Psoas muscle (tissue), 8 donors: ENCODE measurements at places on chromosomes 13 and 19. TPM values are rescaled to one million over a fixed set of nuclear protein-coding genes. Genes with fewer than 3 reads are reported as not detected.

DNA sequence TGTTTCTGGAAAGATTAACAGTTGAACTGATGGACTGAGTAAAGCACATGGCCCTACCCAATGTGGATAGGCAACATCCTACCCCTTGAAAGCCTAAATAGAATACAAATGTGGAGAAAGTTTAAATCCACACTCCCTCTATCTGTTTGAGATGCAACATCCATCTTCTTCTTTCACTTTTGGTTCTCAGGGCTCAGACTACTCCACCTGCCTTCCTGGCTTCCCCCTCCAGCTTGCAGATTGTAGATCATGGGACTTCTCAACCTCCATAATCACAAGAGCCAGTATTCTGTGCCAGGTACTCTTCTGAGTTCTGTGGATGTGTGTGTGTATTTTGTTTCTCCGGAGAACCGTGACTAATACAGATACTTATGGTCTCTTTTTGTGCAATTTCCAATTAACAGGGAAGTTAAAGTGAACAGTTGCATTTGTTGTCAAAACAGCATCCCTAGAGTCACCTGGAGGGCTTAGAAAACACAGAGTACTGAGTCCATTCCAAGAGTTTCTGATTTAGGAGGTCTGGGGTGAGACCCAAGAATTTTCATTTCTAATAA, 590.3 kb upstream of the MIR17HG start:
- no peak for DNase-seq
- H3K4me3 ChIP-seq, result no peak overlapping the region
- no peaks in the 10 kb centered on the region for H3K36me3 ChIP-seq
- H3K27me3 ChIP-seq, result no peaks in the 10 kb centered on the region
- H3K4me1 ChIP-seq, result no peaks in the 10 kb centered on the region
- H3K27ac ChIP-seq, result no peak overlapping the region

DNA sequence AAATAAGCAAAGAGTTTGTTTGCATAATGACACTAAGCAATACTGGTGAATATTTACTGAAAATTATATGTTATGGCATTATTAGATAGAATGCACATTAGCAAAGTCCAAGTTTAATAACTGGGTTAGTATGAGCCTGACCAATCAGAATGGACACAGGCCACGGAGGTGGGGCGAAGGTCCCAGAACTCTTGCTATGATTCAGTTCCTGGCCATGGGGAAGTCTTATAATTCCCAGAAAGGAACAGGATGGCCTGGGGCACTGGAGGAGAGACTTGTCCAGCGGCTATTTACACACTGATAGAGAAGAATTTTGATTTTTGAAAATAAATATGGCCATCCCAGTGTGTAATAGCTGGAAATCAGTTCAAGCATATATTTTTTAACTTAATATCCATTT, 372.0 kb downstream of the EFNB2 start:
- H3K4me3 ChIP-seq, result no peak overlapping the region
- no peaks in the 10 kb centered on the region for H3K27me3 ChIP-seq
- no peak for DNase-seq
- no peaks in the 10 kb centered on the region for H3K4me1 ChIP-seq
- no peak overlapping the region for H3K27ac ChIP-seq
- H3K36me3 ChIP-seq, result no peaks in the 10 kb centered on the region

DNA sequence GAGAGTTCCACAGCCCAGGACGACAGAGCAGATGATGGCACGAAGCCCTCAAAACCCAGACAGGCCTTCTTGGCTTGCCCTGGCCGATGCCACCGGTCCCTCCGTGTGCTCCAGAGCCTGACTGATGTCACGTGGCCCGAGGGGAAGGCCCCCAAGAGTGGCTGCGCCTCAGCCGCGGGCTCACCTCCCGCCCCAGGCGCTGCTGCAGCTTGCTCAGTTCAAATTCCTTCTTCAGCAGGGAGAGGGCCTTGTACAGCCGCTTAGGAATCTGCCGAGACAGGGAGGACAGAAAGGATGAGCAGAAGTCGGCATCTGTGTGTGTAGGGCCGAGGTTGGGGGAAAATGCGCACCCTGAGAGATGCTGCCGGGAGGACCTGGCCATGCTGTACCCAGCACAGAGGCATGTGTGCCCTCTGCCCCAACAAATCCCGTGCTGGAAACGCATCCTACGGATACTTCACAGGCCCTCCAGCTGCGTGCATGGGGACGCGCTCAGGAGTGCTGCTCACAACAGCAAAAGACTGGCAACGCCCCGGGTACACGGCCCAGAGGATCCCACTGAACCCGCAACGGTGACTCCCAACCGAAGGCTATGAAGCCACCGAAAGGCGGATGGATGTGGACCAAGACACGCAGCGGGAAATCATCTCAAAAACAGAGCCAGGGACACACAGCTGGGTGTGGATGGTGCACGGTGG, 12.9 kb downstream of the LONP1 start:
- no peak overlapping the region for H3K4me3 ChIP-seq
- H3K36me3 ChIP-seq, result peaks cover 94% of the 10 kb centered on the region
- H3K27ac ChIP-seq, result no peak overlapping the region
- H3K27me3 ChIP-seq, result no peaks in the 10 kb centered on the region
- H3K4me1 ChIP-seq, result no peaks in the 10 kb centered on the region

DNA sequence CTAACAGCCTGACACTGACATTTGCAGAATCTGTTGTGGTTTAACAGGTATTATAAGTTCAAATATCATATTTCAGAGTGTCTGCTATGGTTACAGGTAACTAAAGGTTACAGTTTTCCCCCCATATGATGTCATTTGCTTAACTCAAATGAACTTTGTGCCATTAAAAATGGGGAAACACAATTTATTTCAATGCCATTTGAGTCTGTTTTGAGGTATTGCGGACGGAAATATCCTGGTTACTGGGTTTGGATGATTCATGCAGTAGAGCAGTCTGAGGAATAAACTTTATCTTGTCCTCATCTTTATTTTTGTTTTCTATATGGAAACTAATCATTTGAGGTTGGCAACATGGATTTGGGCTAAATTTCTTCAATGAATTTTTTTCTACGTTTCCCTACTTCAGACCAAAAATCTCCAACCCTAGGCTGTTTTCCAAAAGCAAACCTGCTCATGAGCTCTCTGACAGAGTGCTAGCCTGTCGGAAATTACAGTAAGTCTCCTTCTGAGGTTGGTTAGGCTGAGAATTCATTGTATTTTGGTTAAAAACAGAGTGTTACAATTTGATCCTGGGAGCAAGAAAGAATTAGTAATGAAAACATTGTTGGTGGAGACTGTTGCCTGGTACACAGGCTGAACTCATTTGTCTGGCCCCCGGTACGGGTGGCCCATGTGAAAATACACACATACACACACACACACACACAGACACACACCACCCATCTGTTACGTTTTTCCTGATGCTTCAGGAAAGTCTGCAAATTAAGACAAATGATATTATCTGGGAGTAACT, 66.1 kb downstream of the AKAP11 start:
- no peak overlapping the region for H3K4me3 ChIP-seq
- H3K27ac ChIP-seq, result no peak overlapping the region
- H3K36me3 ChIP-seq, result no peaks in the 10 kb centered on the region
- DNase-seq, result no peak

- H3K4me1 ChIP-seq, result no peaks in the 10 kb centered on the region
- no peaks in the 10 kb centered on the region for H3K27me3 ChIP-seq
- no peak overlapping the region for H3K27ac ChIP-seq
- DNase-seq, result no peak
- no peak overlapping the region for H3K4me3 ChIP-seq
Measured at GRCh38 chr19:54073829-54074228, 7.3 kb downstream of the TARM1 start.

DNA sequence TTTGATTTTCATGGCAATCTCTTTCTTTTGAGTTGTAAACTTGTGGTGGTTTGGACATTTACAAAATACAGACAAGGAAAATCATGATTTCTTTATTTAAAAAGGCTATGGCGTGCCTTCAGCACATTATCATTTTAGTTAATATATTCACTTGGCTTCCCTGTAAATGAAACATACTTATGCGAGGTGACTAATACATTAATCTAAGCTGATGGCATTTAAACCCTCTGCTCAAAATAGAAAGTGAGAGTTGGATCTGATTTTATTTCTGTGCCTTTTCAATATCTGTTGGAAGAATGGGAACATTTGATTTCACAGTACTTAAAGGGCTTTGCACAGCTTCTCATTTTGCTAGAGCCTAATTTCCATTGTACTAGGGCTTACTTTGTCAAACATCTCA, 289.8 kb downstream of the MTUS2 start:
- H3K36me3 ChIP-seq, result no peaks in the 10 kb centered on the region
- H3K4me3 ChIP-seq, result no peak overlapping the region

- no peaks in the 10 kb centered on the region for H3K27me3 ChIP-seq
- no peaks in the 10 kb centered on the region for H3K4me1 ChIP-seq
- H3K27ac ChIP-seq, result no peak overlapping the region
- H3K4me3 ChIP-seq, result no peak overlapping the region
Measured at GRCh38 chr13:49419276-49419675, 24.6 kb downstream of the CAB39L start.

DNA sequence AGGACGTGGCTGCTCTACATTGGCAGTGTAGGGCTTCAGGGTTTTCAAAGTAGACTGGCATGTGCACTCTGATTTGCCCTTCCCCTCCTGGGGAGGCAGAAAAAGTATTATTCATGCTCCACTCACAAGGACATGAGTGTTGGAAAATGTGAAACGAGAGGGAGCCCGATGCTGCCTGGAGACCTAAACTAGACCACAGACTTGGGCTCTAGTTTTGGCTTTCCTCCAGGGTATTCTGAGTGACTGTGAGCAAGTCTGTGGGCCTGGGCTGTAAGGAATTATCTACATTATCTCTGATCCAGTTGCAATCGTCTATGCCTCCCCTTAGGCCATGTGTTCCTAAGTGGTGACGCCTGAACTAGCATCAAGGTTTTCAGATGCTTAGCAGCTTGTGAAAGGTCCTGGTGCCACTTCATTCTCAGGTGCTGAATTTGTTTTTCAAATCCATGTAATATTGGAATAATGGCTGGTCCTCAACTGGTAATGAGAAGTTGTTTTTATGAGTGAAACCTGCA, 55.0 kb downstream of the MRPL57 start:
- H3K4me1 ChIP-seq, result no peaks in the 10 kb centered on the region
- H3K27ac ChIP-seq, result no peak overlapping the region
- no peaks in the 10 kb centered on the region for H3K27me3 ChIP-seq
- H3K4me3 ChIP-seq, result no peak overlapping the region
- DNase-seq, result no peak

GRCh38 chr13:66665991-66666390, 564.1 kb downstream of the PCDH9 start:
- no peaks in the 10 kb centered on the region for H3K4me1 ChIP-seq
- H3K27me3 ChIP-seq, result no peaks in the 10 kb centered on the region
- no peaks in the 10 kb centered on the region for H3K36me3 ChIP-seq
- no peak overlapping the region for H3K4me3 ChIP-seq
- no peak overlapping the region for H3K27ac ChIP-seq

- H3K4me1 ChIP-seq, result no peaks in the 10 kb centered on the region
- H3K4me3 ChIP-seq, result no peak overlapping the region
- no peak for DNase-seq
- H3K36me3 ChIP-seq, result no peaks in the 10 kb centered on the region
Measured at GRCh38 chr13:22201375-22201925, 530.6 kb downstream of the FGF9 start.

DNA sequence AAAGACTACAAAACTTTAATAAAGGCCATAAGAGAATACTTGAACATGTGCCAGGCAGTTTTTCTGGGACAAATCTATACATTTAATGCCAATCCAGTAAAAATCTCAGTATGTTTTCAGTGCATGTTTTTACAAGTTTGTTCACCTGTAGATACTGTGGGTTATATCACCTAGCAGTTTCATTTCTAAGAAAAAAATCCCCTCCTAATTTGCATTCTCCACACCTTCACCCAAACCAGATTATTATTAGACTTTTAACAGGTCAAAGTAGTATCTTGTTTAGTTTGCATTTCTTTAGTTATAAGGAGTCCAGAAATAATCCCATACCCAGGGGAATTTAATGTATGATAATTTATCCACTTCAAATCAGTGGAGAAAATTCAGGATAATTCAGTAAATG, 17.0 kb upstream of the LPAR6 start:
- peaks cover 35% of the 10 kb centered on the region for H3K4me1 ChIP-seq
- H3K27me3 ChIP-seq, result no peaks in the 10 kb centered on the region
- no peak for DNase-seq
- no peaks in the 10 kb centered on the region for H3K36me3 ChIP-seq
- no peak overlapping the region for H3K27ac ChIP-seq

DNA sequence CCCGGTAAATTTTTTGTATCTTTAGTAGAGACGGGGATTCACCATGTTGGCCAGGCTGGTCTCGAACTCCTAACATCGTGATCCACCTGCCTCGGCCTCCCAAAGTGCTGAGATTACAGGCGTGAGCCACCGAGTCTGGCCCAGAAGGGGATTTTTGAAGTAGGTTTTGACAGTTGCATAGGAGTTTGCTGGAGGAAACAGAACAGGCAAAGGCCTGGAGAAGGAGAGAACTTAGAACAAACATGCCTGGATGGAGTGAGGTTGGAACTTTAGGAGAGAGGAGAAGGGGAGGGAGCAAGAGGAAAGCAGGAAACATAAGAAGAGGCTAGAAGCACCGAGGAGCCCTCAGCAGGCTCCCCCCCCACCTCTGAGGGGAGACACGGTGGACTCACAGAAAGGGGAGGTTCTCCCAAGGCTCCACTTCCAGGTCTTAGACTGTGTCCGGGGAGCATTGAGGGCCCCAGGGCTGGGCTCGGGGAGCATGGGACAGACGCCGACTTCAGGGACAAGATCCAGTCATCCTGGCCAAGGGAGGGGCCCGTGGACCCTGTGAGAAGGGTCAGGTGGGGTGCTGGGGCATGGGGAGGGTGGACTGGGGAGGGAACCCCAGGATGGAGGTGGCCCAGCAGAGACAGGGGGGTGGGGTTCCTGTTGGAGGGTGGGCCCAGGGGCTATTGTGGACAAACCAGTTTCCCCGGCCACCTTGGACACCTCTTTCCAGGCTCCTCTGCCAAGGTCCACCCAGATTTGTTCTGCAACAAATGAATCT, 1.8 kb upstream of the FBN3 start:
- no peak overlapping the region for H3K4me3 ChIP-seq
- peaks cover 9% of the 10 kb centered on the region for H3K27me3 ChIP-seq
- no peaks in the 10 kb centered on the region for H3K4me1 ChIP-seq
- no peak for DNase-seq
- no peaks in the 10 kb centered on the region for H3K36me3 ChIP-seq

DNA sequence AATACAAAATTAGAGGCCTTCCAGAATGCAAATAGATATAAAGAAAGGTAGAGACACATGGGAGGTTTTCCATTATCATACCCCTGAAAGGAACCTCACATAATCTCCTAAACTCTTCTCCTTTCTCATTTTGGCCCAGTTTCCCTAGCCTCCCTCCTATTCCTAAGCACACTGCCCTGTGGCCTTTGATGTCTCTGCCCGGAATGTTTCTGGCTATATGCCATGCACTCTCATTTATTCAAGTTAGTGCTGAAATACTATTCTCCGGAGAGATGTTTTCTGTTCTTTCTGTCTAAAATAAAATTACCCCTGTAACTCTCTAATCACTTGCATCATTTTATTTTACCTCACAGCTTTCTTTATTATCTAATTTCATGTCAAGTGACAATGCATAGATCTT, 1287.7 kb downstream of the SLITRK5 start:
- H3K36me3 ChIP-seq, result no peaks in the 10 kb centered on the region
- H3K4me3 ChIP-seq, result no peak overlapping the region
- H3K27ac ChIP-seq, result no peak overlapping the region
- H3K4me1 ChIP-seq, result no peaks in the 10 kb centered on the region
- no peaks in the 10 kb centered on the region for H3K27me3 ChIP-seq

GRCh38 chr13:27147530-27148170, 24.0 kb downstream of the USP12 start:
- H3K27me3 ChIP-seq, result no peaks in the 10 kb centered on the region
- peaks cover 23% of the 10 kb centered on the region for H3K4me1 ChIP-seq
- no peak overlapping the region for H3K4me3 ChIP-seq
- no peaks in the 10 kb centered on the region for H3K36me3 ChIP-seq

Gene MIA
- polyA plus RNA-seq, result 0.77 TPM

Gene CAPN12
- polyA plus RNA-seq, result 0.34 TPM

Gene KLK2
- not detected for polyA plus RNA-seq

Gene GAPDHS
- not detected for polyA plus RNA-seq

Gene PSG11
- polyA plus RNA-seq, result not detected

Gene KLC3
- 0.05 TPM for polyA plus RNA-seq

Gene CD22
- polyA plus RNA-seq, result 0.11 TPM

Gene ZNF816
- polyA plus RNA-seq, result 1.8 TPM

Gene POLR2I
- polyA plus RNA-seq, result 130 TPM
